ENCODE measurements at places on chromosomes 4 and X. TPM values are rescaled to one million over a fixed set of nuclear protein-coding genes. Genes with fewer than 3 reads are reported as not detected.

AREG gene
- total RNA-seq = 0.25 TPM

PSAPL1 gene
- under 0.01 TPM for total RNA-seq

COX7B2 gene
- not detected for total RNA-seq

DMP1 gene
- total RNA-seq = under 0.01 TPM

P2RY8 gene
- not detected for total RNA-seq

QRFPR gene
- total RNA-seq = 0.49 TPM
